ENCODE measurements at places on chromosomes 2 and 18.

DNA sequence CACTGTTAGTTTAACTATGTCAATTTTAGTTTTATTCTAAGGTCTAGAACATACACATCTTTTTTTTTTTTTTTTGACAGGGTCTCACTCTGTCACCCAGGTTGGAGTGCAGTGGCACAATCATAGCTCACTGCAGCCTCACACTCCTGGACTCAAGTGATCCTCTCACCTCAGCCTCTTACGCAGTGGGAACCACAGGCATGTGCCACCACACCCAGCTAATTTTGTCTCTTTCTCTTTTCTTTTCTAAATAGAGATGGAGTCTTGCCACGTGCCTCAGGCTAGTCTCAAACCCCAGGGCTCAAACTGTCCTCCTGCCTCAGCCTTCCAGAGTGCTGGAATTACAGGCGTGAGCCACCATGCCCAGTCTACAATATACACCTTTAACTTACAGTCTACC is 69.5 kb upstream of the CHRNA1 start:
- no peak for DNase-seq

DNA sequence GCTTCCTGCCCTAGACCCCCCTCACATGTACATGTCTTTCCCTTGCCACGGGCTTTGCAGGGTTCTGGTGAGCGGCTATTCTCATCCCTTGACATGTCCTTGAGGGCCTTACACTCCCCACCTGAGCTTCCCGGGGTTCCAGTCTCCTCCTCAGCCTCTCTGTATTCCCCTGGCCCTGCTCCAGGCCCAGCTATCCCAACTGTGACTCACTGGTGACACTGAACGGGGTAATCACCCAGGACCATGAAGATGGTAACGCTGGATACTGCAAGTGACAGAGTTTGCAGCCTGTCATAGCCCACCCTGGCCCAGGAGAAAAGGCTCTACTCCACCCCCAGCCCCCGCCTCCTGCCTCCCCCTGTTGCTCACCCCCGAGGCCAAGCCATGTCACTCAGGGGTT is 27.3 kb downstream of the KIF3C start:
- no peak for DNase-seq

DNA sequence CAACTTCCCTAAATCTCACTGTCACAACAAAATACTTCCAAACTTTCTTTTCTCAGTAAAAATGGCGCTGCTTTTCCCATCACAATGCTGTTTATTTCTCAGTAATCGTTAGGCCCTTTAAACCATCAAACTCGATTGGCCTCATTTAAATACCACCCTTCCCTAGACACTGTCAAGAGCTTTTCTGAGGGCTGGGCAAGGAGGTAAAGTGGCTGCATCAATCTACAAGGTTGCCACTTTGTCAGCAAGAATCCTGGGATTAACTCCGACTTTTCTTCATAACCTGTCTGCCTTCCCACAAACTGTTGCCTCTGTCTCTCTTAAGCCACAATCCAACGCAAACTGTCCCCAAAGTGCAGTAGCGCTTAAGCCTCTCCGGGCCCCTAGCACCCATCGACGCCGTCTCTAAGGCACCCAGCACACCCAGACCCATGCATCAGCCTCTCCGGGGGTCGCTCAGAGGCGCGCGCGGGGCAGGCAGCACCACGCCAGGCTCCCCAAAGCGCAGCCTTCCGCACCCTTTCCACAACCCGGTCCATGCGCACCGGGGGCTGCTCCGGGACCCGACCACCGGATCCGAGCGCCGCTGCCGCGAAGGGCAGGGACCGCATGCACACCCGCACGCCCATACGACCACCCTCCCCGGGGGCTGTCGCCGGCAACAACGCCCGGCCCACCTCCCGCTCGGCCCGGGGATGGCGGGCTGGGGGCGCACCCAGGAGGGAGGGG is 683 bp downstream of the MBOAT2 start:
- DNase-seq: no peak

DNA sequence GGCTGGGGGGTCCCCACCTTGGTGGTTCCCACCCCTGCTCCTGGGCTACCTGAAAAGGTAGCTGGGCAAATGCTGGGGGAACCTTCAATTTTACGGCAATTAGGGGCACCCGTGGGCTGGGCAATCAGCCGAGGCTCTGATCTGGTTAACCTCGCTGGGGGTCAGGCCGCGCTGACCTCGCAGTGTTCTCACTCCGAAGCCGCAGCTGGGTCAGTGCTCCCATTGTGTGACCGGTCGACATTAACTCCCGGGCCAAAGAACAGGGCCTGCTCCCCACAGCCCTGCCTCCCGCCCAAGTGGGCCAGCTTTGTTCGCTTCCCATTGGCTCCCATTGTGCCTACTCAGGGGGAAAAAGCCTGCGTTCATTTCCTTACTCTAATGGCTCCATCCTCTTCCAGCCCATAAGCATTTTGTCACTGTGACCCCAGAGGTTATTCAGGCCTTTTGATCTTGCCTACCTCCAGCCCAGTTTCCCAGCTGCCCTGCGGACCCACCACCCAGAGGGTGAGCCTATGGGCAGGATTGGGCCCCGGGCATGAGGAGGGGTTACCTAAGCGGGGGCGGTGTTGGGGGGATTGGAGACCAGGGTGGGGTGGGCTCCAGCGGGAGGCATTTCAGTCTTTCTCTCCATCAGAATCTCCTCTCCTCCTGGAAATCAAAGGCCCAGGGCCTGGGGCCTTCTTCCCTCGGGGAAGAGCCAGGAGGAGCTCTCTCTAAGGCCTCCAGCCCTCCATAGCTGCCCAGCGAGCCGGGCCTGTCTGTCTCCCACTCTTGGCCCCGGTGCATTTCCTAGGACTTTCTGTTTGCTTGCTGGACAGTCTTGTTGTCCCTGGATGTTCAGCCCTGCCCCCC is 90.1 kb downstream of the MYCN start:
- DNase-seq: no peak

DNA sequence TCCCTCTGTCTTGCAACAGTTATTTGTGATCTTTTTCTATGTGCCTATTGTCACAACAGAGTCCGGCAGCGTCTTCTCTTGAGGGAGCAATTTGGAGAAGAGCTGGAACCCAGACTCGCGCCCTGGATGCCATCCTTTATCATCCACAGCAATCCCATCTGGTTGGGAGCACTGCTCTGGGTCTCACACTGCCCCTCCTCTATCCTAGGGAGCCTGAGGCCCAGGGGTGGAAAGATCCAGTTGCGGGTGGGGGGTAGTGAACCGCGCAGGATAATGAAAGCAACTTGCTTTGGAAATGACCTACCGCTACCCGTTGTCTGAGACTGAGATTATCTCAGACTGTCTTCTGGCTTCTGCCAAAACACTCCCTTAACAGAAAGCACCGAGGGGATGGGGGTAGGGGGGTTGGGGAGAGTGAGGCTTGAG is 713 bp downstream of the WBP1 start:
- DNase-seq: no peak

DNA sequence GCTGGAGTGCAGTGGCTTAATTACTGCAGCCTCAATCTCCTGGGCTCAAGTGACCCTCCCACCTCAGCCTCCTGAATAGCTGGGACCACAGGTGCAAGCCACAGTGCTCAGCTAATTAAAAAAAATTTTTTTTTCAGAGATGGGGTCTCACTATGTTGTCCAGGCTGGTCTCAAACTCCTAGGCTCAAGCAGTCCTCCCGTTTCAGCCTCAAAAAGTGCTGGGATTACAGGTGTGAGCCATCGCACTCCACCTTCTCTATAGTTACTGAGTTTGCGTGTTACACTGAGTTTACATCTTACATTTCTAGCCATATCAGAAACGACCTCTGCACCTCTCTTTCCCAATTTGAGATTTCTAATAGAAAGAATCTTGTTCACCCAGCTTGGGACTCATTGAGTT is 53.6 kb upstream of the EML4 start:
- no peak for DNase-seq

DNA sequence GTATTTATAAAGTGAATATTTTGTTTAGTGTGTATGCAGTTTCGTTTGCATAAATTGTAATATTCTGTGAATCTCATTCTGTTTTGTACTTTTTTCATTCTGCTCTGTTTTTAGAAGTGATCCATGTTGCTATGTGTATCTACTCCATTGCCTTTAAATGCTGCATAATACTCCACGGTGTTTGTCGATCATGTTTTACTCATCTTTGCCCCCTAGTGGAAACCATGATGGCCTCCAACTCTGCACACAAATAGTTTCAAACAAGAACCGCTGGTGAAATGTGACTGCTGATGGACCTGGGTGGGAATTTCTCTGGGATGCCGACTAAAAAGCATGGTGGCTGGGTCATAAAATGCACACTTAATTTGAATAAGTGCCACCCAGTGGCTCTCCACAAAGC is 32.0 kb upstream of the SKOR2 start:
- no peak for DNase-seq

GRCh38 chr18:56162311-56163265 is 475.8 kb downstream of the TXNL1 start:
- DNase-seq: no peak

Measured in NCI-H2107 (cell line).